NCI-H1436 treated with DMSO at 0.1 percent for 48 hours (cell line): ENCODE measurements at places on chromosomes 4 and X.

- DNase-seq = no peak
Observed at GRCh38 chr4:100493756-100494155, 24.1 kb downstream of the EMCN start.

DNA sequence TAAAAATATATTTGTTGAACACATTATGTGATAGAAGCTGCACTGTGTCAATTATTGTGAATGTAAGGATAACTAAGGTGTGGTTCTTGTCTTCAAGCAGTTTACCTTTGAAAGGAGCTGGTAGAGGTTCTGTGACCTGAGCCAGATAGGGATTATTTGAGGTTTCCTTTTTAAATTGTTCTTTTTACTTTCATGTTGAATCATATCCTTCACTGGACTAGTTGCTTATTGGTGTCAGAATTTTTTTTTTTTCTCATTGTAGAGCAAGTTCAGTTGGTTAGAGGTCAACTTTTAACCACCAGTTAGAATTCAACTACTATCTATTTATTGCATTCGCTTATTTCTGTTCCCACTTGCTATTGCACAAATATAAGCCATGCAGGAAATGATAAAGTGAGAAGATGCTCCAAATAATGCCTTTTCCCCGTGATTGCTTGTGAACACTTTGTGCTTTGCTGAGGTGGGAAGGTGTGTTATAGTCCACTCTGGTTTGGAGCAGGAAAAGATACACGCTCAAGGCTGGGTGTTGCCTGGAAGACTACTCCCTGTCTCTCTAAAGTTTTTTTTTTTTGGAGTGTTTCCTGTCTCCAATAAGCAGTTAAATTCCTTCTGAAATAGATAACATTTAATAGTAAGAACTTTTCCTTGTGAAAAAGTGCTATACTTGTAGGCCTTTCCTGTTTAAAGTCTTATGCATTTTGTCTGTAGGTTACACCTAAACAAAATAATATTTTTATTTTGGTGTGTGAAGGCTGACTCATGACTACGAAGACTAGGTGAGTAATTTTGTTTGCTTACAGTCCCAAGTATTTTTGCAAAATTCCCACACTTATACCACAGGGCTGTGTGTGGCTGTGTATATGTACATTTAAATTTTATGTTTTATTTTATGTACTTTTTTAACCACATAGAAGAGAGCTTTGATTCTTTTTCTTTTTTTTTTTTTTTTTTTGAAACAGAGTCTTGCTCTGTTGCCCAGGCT, 83.8 kb upstream of the LCORL start:
- no peak for DNase-seq

GRCh38 chrX:128106630-128107029, 54.4 kb upstream of the ACTRT1 start:
- peak; percentile 5 for DNase-seq

GRCh38 chr4:112813790-112814189, 176.8 kb downstream of the LARP7 start:
- DNase-seq = no peak

GRCh38 chr4:184648313-184649025, 778 bp downstream of the CASP3 start:
- DNase-seq = no peak

- no peak for DNase-seq
Observed at GRCh38 chrX:37083880-37084279, 75.7 kb downstream of the FAM47C start.

DNA sequence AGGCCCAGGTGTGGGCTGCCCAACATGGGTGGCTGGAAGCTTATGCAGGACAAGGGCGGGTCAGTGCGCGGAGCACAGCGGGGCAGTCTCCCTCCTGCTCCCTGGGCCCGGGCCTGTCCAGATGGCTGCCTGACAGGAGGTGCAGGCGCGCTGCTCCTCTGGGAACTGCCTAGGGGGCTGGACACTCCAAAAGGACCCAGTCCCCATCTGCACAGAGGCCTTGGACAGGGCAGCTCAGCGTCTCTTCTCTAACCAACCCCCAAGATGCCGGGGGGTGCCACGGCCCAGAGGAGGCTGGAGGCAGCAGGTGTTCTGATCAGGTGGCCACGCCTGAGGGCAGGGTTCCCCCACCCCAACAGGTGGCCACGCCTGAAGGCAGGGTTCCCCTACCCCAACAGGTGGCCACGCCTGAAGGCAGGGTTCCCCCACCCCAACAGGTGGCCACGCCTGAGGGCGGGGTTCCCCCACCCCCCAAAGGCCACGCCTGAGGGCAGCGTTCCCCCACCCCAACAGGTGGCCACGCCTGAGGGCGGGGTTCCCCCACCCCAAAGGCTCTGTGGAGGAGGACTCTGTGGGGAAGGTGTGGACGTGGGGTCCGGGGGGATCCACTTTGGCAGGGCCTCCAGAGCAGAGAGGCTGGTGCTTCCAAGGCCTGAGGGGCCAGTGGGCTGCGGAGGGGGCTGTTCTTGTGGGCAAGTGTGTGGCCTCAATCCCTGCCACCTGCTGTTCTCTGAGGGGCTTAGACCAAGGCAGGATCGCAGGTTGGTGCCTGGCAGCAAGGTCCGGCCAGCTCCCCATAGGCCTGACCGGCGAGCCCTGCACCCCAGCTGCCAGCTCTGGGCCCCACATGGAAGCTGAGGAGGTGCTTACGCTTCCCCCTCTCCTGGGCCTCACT, 36.1 kb downstream of the CPLX1 start:
- no peak for DNase-seq

DNA sequence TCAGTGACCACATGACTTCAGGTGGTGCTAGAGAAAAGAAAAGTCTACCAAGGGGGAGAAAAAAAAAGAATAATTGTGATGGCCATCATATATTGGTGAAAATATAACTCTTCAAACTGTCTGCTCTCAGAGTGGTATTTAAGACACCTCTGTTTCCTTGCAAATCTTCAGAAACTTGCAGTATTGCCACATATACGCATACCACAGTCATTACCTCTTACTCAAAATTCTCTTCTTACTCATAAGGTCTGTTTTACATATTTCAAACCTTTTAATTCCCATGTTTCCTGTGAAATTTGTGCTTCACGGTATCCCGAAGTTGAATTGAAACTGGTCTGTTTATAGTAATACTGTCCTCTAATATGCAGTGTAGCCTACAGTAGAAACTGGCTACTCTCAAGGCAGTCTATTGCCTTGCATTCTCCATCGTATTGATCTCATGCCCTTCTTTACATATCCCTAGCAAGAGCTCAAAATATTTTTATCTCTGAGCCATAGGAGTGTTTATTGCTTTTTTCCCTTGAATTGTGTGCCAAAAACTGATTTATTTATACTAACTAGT, 34.7 kb upstream of the LHFPL1 start:
- no peak for DNase-seq

DNA sequence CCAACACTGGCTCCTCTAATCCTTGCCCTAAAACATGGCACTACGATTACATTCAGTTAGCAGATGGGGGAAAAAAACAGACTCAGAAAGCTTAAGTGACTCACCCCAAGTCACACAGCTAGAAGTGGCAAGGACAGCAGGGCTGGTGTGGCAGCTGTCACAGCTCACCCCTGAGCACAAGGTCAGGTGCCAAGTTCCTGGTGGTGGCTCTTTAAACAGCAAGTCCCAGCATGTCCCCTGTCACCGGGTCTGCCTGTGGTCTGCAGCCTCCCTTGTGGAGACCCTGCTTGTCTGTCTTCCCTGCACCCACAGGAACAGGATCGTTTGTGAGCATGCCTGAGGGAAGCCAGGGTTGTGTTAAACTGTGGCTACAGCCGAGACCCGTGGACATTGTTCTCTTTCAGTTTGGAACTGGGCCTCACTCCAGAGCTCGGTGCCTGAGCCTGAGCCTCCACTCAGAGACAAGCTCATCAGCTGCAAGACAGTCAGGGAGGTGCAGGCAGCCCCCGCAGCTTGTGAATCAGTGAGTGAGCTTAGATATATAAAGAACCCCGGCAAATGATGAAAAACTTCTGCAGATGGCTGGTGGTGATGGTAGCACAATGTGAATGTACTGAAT, 260.8 kb downstream of the BCOR start:
- DNase-seq = no peak

DNA sequence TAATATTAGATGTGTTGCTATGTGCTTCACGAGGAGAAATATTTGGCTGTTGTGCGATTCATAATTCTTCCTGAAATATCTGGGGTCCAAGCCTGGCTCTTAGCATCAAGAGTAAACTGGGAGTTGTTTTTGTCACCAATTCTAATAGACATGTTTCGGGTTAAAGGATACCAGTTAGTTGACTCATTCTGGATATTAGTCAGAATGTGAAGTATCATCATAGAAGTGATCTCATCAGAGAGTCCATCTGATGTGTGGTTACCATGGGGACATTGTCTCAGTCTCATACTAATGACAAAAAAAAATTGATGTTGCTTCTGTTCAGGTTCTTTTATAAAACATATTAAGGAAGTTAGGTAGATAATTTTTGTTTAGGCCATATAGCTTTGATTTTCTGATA, 57.2 kb upstream of the MTMR1 start:
- DNase-seq = no peak

GRCh38 chr4:69617083-69617694, 22.3 kb downstream of the UGT2A2 start:
- peak; percentile 31 for DNase-seq
